ENCODE measurements at places on chromosomes 7 and 10.

GRCh38 chr10:112083472-112083871, 100.1 kb downstream of the GPAM start:
- H3K36me3 ChIP-seq, result no peaks in the 10 kb centered on the region
- DNase-seq, result no peak
- no peaks in the 10 kb centered on the region for H3K4me1 ChIP-seq

DNA sequence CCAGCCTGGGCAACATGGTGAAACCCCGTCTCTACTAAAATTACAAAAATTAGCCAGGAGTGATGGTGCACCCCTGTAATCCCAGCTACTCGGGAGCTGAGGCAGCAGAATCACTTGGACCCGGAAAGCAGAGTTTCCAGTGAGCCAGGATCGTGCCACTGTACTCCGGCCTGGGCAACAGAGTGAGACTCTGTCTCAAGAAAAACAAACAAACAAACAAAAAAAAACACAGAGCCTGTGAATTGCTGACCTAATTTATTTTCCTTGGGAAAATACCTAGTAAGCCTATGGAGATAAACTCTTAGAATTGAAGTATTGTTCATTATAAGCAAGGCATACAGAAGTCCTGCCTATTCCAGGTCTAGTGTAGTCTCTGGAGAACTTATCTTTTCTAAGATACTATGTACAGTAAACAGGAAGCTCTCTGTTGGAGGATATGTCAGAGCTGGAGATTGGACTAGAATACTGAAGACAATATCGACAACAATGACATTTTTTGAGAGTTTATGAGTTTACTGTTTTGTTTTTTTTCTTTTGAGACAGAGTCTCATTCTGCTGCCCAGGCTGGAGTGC, 14.9 kb downstream of the GTF2I start:
- no peak overlapping the region for H3K4me3 ChIP-seq
- peaks cover 6% of the 10 kb centered on the region for H3K4me1 ChIP-seq
- no peak overlapping the region for H3K27ac ChIP-seq
- no peaks in the 10 kb centered on the region for H3K27me3 ChIP-seq
- DNase-seq, result no peak
- H3K36me3 ChIP-seq, result peaks cover 2% of the 10 kb centered on the region

DNA sequence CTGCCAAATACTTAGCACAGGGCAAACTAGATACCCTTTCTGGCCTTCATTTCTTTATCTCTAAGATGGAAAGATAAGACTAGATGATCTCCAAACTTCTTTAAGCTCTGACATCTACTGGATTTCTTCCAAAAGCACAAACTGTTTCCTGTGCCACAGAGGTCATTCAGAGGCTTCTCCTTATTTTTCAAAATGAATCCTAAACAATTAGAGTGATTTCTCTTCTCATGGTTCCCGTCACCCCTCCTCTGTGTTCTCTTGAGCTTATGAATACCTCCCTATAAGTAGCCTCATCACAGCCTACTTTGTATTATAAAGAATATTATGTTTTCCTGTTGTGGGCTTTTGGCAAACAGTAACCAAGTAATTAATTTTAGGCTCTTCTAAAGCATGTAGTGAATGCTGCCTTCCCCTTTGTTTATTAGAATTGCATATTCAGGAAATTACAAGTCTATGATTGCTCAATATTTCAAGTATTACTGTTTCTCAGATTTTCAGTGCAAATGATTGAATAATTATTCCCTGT, 179.5 kb downstream of the REEP3 start:
- H3K4me3 ChIP-seq, result no peak overlapping the region
- H3K36me3 ChIP-seq, result no peaks in the 10 kb centered on the region
- no peaks in the 10 kb centered on the region for H3K4me1 ChIP-seq
- no peak for DNase-seq

GRCh38 chr10:69516316-69516715, 56.9 kb downstream of the NEUROG3 start:
- peaks cover 2% of the 10 kb centered on the region for H3K27me3 ChIP-seq
- no peaks in the 10 kb centered on the region for H3K36me3 ChIP-seq
- H3K4me3 ChIP-seq, result no peak overlapping the region
- H3K27ac ChIP-seq, result no peak overlapping the region

GRCh38 chr7:19574131-19574530, 134.7 kb downstream of the POLR1F start:
- no peaks in the 10 kb centered on the region for H3K36me3 ChIP-seq
- no peak overlapping the region for H3K4me3 ChIP-seq
- H3K27ac ChIP-seq, result no peak overlapping the region
- H3K4me1 ChIP-seq, result no peaks in the 10 kb centered on the region
- H3K27me3 ChIP-seq, result no peaks in the 10 kb centered on the region

DNA sequence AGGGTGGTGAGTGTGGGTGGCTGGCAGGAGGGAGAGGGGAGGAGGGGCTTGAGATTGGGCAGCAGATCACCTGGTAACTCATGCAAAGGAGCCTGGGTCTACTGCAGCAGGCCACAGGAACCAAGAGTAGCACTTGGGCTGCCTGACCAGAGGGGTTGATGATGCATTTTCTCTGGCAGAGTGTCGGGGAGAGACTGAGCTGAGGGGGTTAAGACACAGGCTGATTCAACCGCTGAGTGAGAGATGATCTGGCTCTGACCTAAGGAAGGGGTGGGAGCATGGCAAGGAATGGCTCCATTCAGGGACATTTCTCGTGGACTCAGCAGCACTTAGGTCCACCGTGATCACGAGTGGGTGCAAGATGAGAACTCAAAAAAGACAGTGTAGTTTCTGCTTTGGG, 115.5 kb upstream of the STK17A start:
- no peak for DNase-seq
- no peak overlapping the region for H3K27ac ChIP-seq
- H3K36me3 ChIP-seq, result no peaks in the 10 kb centered on the region

DNA sequence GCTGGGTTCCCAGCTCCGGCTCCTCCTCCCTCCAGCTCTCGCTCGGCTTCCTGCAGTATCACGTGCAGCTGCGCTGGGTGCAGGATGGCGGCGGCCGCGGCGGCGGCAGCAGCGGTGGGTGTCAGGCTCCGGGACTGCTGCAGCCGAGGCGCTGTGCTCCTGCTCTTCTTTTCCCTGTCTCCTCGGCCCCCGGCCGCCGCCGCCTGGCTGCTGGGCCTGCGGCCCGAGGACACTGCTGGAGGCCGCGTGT, at the start of gene CNNM1:
Gene CNNM1 (plus strand): TSS at position 53 of the 250 bp plus-strand sequence. CDS start 32 bp downstream, at position 85.
- H3K4me3 ChIP-seq, result peak within 1 kb of the TSS; percentile 64
- peaks cover 9% of the 10 kb centered on the region for H3K4me1 ChIP-seq
- peaks cover 21% of the 10 kb centered on the region for H3K27me3 ChIP-seq
- no peak for DNase-seq

All from T-cell (primary cell).